ENCODE measurements at places on chromosomes 16 and 17.

DNA sequence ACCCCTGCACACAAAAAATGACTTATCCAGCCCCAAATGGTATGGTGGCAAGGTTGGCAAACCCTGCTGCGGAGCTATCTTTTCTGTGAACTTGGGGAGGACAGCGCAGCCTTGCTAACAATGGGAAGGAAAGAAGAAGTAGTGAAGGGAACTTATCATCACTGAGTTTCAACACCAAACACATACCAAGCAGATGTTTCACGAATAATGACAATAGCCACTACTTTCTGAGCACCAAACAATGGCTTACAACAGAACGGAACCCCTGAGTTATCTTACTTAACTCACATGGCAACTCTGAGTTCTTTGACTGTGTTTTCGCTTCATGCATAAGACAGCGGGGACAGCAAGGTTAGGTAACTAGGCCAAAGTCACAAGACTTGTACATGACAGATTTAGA is 148.9 kb downstream of the XYLT1 start:
- DNase-seq, result no peak

DNA sequence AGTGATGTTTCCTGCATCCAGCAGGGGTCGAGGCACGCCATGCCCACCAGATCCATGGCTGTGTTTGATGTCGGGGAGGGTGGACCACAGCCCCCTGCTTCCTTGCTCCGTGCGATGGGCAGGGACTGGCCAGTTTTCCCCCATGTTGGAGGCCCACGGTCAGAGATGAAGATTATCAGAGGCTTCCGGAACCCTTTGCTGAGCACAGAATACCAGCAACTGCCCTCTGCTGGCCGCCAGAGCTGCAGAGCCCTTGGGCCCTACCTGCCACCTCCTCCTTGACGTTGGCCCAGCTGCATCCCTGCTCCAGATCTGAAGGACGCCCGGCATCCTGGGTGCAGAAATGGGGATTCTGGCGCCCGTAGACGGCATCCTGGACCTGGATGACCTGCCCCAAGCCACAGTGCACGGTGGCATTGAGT is 23.7 kb upstream of the BCO1 start:
- no peak for DNase-seq

- DNase-seq, result no peak
Measured at GRCh38 chr16:8173111-8173644, 417.1 kb downstream of the TMEM114 start.

GRCh38 chr17:80689129-80689619 is 144.5 kb downstream of the RPTOR start:
- DNase-seq, result no peak

DNA sequence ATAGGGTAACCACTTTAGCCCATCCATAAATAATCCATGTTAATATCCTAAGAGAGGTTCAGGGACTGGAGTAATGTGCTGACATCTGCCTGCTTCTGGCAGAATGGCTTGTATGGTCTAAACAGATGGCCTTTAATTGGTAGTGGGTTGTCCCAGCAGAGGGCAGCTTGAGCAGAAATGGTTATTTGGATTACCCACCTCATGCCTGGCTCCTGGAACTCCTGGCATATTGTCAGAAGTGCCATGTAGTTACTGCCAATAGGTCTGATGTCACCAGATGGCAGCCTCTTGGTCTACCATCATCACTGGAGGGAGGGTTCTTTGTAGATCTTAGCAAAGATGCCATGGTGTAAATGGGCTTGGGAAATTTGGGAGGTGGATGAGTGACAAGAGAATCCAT is 157.5 kb upstream of the SOX9 start:
- DNase-seq, result no peak
